ENCODE measurements at places on chromosomes 2 and 18.
A peak's percentile ranks its signal among the peaks of the same experiment; 100 is the strongest.

DNA sequence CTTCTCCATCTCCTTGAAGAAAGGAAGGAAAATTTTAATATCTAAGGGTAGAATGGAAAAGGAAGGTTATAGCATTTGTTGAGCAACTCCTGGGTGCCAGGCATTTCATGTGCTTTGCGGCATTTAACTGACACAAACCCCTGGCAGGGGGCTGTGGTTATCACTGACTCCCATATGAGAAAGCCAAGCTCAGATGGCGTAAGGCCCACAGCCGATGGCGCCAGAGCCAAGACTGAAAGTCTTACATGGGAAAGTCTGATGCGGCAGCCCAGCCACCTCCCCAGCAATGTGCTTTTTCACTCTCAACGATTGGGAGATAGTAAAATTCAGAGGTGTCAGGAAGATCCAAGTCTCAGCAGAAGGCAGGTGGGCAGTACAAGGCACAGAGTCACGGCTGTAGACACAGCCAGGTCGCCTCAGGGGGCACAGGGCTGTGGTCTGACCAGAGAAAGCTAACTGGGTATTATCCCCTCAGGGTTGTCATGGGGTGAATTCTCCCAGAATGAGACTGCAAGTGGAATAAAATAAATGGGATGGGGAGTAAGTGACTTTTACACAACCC is 324.2 kb upstream of the NCKAP5 start:
- no peak for DNase-seq

GRCh38 chr2:71714601-71715240 is 261.4 kb downstream of the DYSF start:
- DNase-seq = no peak

- DNase-seq = no peak
Observed at GRCh38 chr2:75565472-75566462, 5.0 kb upstream of the EVA1A start.

GRCh38 chr2:26692897-26693849 is 651 bp downstream of the KCNK3 start:
- peak; percentile 34 for DNase-seq

GRCh38 chr2:128752691-128753263 is 434.1 kb upstream of the HS6ST1 start:
- DNase-seq = no peak

GRCh38 chr2:167816874-167817290 is 430.5 kb downstream of the STK39 start:
- DNase-seq = no peak

- no peak for DNase-seq
Observed at GRCh38 chr2:119590873-119591272, 46.6 kb downstream of the CFAP221 start.

- DNase-seq = no peak
Observed at GRCh38 chr18:56711708-56712445, 60.7 kb downstream of the WDR7 start.

GRCh38 chr2:144211826-144212225 is 308.1 kb downstream of the ZEB2 start:
- peak; percentile 15 for DNase-seq

- DNase-seq = peak; percentile 42
Observed at GRCh38 chr2:231672617-231673347, 35.5 kb upstream of the PTMA start.

GRCh38 chr2:95008306-95008705 is 17.2 kb upstream of the MAL start:
- DNase-seq = no peak

DNA sequence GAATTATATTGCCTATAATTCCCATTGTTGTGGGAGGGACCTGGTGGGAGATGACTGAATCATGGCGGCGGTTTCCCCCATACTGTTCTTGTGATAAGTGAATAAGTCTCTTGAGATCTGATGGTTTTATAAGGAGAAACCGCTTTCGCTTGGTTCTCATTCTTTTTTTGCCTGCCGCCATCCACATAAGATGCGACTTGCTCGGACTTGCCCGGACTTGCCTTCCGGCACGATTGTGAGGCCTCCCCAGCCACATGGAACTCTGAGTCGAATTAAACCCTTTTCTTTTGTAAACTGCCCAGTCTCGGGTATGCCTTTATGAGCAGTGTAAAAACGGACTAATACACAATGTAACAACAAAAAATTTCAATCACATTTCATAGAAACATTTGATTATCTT is 115.8 kb downstream of the C2orf74 start:
- DNase-seq = no peak

GRCh38 chr2:186709529-186710450 is 15.9 kb downstream of the FAM171B start:
- no peak for DNase-seq

DNA sequence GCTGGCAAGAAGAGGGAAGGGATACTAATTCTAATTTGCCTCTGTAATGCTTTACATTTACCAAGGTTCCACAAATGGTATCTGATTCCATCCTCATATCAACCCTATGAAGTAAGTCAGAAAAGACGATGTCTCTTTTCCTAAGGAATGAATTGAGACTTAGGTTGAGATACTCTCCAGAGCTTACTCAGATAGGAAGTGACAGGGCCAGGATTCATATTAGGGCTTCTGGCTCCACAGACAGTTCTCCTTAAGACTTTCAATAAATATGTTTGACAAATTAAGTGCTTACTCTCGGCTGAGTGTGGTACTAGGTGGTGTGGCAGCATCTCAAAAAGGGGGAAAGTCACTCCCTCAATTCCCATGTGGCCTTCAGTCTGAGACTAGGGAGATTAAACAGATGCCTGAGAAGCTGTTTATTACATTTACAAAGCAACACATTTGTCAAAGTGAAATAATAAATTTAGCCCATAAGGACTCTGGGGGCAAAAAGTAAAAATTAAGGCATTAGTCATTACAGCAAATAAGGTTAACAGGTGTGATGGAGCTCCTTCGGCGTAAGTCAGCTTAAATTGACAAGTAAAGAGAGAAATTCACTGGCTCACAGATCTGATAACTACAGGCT is 14.2 kb downstream of the CDK15 start:
- no peak for DNase-seq

DNA sequence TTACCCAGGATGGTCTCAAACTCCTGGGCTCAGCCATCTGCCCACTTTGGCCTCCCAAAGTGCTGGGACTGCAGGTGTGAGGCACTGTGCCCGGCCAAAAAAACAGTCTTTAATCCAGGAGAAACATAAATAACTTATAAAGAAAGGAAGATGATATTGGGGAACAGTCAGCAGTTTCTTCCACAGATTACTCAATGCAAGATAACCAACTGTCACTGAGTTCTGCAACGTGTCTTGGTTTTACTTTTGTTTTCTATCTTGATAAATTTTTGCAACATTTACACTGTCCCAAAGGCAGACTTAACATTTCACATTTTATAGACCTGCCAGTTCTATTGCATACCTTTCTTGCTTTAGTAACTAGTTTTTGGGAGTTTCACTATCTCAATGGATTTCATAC is 71.1 kb downstream of the ANKRD44 start:
- DNase-seq = no peak

DNA sequence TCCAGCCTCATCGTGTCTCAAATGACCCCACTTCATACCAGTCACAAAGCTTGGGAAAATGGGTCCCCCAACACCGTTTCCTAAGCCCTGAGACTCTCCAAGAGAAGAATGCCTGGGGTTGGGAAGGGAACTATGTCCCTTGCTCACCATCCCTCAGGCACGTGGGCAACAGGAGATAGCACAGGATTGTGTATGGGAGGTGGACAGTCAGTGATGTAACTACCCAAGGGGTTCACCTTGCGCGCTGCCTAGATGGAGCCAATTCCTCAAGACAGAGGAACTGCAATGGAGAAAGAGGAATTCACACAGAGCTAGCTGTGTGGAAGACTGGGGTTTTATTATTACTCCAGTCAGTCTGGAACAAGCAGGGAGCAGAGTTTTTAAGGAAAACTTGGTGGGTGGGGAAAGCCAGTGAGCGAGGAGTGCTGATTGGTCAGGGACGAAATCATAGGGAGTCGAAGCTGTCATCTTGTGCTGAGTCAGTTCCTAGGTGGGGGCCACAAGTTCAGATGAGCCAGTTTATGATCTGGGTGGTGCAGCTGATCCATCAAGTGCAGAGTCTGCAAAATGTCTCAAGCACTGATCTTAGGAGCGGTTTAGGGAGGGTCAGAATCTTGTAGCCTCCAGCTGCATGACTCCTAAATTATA is 13.8 kb upstream of the CXCR1 start:
- peak; percentile 35 for DNase-seq

- peak; percentile 73 for DNase-seq
Observed at GRCh38 chr2:29650631-29651097, 270.7 kb downstream of the ALK start.

GRCh38 chr2:196565982-196566381 is 73.5 kb upstream of the CCDC150 start:
- no peak for DNase-seq

DNA sequence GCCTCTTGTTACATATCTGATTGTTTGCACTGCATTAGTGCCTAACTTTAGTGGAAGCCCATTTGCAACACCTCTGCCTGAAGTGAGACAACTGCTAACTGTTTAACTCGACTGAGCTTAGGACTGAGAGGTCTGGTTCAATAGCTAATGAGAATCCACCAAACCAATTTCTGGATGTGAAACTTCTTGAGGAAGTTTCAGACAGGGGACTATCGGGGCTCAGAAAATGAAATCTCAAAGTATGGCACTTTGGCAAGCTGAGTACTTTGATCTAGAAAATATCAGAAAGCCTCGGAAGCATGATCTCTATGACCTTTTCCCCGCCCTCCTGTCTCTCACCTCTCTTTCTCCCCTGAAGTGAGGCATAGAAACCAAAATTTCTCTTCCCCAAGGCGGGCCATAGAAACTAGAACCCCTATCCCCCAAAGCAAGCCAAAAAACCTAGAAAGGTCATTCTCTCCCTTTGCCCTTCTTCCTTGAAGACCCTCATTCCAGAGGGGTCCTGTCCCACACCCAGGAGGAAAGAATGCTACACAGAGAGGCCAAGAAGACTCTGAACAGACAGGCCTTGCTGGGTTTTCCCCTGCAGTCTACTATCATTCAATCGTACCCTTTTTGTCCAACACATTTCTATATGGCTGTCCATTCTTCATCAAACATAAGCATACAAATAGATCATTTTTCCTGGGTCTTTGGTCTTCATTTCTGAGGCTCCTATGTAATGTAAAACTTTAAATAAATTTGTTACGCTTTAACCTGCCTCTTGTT is 69.6 kb upstream of the CREB1 start:
- DNase-seq = no peak

- peak; percentile 92 for DNase-seq
Observed at GRCh38 chr2:101517758-101518271, 42.9 kb upstream of the RFX8 start.

DNA sequence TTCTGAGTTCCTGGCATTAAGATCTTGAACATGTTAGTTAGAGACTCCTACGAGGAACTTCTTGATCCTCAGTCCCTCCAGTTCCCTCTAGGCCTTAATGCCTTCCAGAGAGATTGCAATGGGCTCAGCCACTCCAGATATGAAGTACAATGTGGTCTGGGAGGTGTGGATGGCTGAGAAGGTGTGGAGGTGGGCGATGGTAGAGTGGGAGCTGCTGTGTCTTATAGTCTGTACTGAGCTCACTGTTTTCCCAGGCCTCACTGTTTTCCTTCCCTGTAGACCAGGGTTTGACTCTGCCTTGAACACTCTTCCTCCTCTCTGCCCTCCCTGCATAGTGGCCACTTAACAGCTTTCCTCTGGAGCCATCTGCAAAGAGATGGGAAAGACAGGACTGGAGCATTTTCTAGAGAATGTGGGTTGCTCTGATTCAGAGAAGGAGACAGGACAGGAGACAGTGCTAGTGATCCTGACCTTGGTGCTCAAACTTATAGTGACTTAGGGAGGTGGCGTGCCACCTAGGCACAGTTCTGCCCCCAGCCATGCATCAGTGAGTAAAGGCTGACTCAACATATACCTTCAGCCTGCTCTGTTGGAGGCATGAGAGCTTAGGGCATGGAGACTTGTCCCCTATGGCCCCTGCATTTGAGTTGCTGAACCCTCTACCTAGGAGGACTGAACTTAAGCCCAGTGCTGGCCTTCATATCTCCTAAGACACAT is 129.7 kb downstream of the TDRD15 start:
- no peak for DNase-seq

GRCh38 chr2:86292571-86293515 is 44.6 kb downstream of the REEP1 start:
- no peak for DNase-seq

GRCh38 chr2:112591413-112591812 is 7.0 kb downstream of the CHCHD5 start:
- DNase-seq = no peak

- peak; percentile 21 for DNase-seq
Observed at GRCh38 chr2:158665536-158666302, 129.4 kb upstream of the DAPL1 start.

DNA sequence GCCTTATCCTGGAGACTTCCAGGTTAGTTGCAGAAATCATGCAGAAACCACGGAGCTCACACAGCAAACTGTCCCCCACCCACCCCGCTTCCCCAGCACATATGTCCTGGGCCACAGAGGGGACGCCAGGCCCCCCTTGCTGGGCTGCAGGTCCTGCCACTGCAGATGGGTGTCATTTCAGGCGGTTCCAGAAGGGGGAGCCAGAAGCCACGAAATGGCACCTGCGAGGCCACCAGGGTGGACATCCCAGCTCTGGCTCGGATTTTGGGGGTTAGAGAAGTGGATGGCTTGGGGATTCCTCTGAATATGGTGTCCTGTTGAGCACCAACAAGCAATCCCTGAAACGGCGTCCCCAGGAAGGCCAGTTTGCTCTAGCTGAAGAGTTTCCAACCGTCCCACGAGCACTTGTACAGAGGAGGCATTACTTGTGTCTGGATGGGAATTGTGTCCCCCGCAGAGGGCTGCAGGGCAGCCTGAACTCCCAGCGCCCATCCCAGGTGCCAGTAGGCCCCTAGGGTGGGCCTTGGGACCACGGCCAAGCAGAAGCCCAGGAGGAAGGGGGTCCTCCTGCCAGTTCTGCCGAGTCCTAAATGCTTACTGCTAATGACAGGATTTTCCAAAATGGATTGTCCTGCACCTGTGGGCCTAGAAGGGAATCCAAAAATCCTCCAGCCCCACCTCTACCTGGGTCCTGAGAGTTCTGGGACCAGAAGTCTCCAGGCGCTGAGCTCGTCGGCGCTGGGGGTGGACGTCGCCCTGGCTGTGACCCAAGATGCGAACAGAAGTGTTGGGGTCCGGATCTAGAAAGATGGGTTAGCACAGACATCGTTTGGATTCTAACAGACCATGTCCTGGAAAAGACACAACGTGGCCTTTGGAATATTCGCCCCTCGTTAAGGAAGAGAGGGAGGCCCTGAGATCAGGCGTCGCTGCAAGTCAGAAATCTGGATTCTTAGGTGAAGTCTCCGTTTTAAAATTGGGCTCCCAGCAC is 14.6 kb upstream of the NFATC1 start:
- DNase-seq = peak; percentile 21

- no peak for DNase-seq
Observed at GRCh38 chr2:233228376-233228775, 23.1 kb upstream of the ATG16L1 start.

Measured in RPMI7951 (cell line).